CD8-positive, alpha-beta memory T cell (primary cell): ENCODE measurements at places on chromosomes 7 and 10. TPM values are rescaled to one million over a fixed set of nuclear protein-coding genes. Genes with fewer than 3 reads are reported as not detected.

Gene KAZALD1
- not detected for polyA plus RNA-seq

Gene CYP2C19
- not detected for polyA plus RNA-seq

Gene AIFM2
- 3.5 TPM for polyA plus RNA-seq

Gene FBXL13
- polyA plus RNA-seq = 0.43 TPM

Gene OR2A5
- not detected for polyA plus RNA-seq

Gene OPALIN
- not detected for polyA plus RNA-seq

Gene PAX4
- not detected for polyA plus RNA-seq

Gene GPR85
- polyA plus RNA-seq = not detected

Gene SSC4D
- polyA plus RNA-seq = 0.17 TPM

Gene GATAD1
- 11.4 TPM for polyA plus RNA-seq

Gene FAM200A
- 7.6 TPM for polyA plus RNA-seq
